ENCODE measurements at places on chromosomes 2 and 18.

DNA sequence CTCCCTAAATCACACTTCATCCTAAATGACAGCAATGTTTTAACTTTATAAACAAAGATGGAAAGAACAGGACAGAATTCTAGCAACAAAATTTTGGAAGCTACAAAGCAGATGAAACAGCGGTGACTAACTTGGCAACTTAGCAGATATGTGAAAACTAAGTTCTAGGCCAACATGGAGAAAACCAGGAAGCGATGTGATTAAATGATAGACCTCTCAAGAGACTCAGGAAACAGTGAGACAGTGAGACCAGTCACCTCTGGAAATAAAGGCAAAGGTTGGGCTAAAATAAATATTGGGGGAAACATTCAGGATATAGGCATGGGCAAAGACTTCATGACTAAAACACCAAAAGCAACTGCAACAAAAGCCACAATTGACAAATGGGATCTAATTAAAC is 24.4 kb upstream of the ZBTB7C start:
- no peak for DNase-seq

DNA sequence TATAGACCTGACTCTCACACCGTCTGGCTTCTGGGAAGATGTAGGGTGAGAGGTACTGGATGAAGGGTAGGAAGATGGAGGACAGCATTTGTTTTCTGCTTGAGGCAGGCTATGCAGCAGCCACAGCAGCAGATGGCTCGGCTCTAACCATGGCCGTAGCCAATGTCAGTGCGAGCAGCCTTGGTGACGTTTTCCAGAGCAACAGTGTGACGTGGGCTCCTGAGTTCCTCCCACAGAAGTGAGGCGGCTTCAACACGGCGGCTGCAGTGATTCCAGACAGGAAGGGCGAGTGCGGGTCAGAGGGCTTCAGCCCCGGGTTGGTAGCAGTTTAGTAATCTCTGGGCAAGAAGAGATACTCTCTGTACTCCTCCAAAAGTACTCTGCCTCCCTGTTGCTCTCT is 133.0 kb upstream of the MYT1L start:
- DNase-seq, result no peak

DNA sequence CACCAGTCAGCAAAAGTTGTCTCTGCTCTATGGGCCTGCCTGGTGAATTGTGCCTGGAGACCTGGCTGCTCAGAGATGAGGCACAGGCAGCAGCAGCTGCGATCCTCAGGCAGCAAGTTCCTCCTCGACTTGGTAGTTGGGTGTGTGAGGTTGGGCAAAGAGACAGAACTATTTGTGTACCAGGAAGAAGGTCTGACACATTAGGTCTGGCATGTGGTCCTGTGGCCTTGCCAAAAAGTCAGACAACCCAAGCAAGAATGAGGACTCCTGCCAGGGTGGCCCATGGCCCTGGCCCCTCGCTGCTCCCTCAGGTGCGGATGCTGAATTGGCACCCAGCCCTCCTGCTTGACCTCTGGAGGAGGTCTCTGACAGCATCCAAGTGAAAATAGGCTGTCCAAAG is 192.7 kb downstream of the DYSF start:
- no peak for DNase-seq

- DNase-seq, result no peak
Measured at GRCh38 chr2:237483018-237483731, 3.9 kb upstream of the MLPH start.

- DNase-seq, result no peak
Measured at GRCh38 chr2:108594982-108595464, 60.8 kb downstream of the LIMS1 start.

DNA sequence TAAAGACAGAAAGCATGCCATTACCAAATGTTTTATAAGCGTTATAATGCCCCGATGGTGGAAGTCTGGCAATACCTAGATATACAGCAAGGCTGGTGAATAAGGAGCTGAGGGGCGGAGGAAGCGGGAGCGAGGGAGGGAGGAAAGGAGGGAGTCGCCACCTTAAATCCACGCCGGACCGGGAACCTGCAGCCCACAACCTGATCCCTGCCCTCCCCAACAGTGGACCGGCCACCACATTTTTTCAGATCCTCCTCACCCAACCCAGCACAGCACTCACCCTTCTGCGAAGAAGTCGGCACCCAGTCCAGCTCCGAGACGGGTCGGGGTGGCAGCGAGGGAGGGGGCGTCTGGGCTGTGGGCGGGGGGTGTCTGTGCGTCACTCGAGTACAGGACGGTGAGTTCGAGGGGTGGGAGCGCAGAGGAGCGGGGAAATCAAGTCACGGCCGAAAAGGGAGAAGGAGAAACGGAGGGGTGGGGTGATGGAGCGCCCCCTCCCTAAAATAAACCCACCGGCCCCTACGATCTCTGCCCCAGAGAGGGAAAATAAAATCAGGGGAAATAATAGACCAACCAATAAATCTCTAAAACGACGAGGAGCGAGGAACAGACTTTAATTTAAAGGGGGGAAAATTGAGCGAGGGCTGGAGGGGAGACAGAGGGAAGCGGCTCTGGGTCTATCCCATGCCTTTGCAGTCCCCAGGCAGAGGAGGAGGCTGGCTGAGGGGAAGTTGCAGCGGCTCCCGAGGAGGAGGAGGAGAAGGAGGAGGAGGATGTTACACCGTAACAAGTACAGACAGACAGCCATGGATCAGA is 96.5 kb upstream of the SERTAD2 start:
- DNase-seq, result peak; percentile 62

- DNase-seq, result no peak
Measured at GRCh38 chr2:237685408-237685807, 58.0 kb downstream of the LRRFIP1 start.
